GM03348 (cell line): ENCODE measurements at places on chromosomes 1 and 21.
A peak's percentile ranks its signal among the peaks of the same experiment; 100 is the strongest.

- peak; percentile 81 for DNase-seq
Observed at GRCh38 chr1:20124456-20125057, 5.2 kb upstream of the PLA2G2D start.

DNA sequence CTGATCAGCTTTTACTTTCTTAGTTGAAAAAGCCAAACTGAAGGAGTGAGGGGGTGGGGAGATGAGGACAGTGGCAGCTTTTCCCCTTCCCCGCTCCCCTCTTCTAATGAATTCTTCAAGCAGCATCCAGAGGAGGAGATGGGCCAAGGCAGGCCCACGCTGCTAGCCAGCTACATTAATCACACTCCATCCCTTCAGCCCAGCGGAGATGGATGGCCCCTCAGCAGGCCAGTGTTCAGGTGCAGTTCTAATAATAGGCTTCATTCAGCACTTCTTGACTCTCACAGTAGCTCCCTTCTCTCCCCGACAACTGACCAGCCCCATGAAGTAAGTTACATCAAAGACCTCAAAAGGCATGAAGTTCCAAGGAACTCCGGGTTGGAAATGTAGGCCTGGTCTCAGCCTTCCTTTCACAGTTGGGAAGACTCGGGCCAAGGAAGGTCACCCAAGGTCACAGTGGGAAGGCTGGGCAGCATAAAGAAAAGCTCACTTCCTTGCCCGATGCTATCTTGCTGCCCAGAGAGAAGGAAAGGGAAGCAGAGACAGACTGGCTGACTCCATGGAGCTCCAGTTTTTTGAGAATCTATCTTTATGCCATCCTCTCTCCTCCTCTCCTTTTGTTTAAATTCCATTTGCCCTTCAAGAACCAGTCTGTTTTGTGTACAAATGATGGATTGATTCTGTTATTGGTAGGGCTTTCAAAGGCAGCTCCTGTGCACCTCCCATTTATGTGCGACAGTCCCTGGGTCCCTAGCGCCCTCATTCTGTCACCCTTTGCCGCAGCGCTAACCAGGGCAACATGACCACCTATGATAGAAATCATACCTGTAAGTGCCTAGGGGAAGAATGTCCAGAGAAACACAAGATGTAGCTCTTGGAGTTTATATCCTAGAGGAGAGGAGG lies 139.1 kb downstream of the TNR start:
- DNase-seq = no peak

GRCh38 chr1:45922374-45922773 lies 119.0 kb downstream of the MAST2 start:
- no peak for DNase-seq

GRCh38 chr1:153801786-153802697 lies 26.8 kb downstream of the SLC27A3 start:
- DNase-seq = no peak

- no peak for DNase-seq
Observed at GRCh38 chr1:206757524-206758266, 12.9 kb upstream of the IL19 start.

- peak; percentile 92 for DNase-seq
Observed at GRCh38 chr1:15948595-15949452, 27.1 kb downstream of the ZBTB17 start.

- peak; percentile 91 for DNase-seq
Observed at GRCh38 chr1:12161662-12162458, 4.9 kb upstream of the TNFRSF1B start.

- DNase-seq = no peak
Observed at GRCh38 chr1:199834711-199835110, 192.8 kb upstream of the NR5A2 start.

- no peak for DNase-seq
Observed at GRCh38 chr1:222251847-222252246, 296.1 kb downstream of the HHIPL2 start.

- DNase-seq = peak; percentile 19
Observed at GRCh38 chr1:98322966-98323365, 338.6 kb upstream of the SNX7 start.

DNA sequence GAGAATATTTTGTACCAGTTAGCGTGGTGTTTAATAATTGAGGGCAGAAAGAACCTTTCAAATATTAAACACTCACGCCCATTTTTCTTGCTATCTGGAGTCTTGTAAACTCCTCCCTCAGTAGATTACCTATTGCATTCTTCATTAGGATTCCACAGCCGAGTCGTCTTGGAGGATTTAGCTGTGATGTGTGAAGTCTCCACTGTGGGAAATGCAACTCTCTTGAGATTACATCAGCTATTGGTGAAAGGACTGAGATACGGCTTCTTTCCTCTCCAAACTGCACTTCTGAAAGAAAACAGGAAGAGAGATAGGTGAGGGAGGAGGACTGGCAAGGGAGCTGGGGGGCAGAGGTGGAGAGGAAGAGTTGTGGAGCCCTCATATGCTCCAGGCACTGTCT lies 36.1 kb downstream of the ACTA1 start:
- no peak for DNase-seq

DNA sequence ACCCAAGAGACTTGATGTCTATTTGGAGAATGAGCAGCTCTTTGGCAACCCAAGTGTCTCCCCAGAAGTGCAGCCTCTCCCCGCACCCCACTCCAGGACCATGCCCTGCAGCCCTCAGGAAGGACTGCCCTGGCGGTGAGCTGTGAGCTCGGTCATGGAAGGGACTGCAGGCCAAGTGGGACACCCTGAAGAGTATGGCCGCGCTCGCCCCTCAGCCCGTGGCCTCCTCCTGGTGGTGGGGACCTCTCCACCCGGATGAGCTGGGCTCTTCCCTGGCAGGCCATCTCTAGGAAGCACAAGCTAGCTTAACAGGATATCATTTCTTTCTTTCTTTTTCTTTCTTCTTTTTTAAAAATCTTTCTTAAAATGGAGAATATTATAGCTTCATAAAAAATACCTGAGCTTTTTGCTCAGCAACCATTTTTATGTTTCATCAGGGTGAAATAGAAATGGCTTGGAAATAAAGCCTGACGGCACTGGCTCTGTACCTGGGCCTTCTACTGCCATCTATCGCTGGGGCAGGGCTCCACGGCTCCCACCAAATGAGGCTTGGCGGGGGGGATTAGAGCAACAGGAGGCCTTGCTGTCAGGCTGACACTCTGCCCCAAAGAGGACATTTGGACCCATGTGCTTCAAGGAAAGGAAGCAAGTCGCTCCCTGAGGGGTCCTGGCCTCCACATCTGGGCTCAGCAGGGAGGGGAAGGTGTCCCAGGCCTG lies 296.2 kb upstream of the VAMP3 start:
- DNase-seq = no peak

DNA sequence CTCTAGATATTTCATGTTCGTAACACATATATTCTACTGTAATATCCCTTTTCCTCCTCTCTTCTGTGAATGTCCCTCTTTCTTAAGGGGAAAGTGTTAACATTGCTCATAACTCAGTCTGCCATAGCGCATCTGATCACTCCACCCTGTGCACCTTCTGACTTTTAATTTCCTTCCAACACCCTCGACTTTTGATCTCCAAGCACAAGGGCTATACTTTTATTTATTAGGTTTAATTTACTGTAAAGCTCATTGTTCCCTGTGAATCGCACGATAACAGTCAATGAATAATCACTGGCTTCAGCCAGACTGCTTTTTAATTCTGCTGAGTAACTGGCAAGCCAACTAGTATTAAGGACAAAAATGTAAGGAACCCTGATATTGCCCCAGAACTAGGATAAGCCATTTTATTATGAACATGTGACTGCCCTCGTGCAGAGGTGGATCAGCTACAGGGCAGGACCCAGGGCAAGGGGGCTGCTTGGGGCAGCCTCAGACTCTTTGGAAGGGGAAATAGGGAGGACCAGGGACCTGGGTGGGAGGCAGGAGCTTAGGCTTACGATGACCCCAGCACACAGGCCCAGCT lies 2.6 kb upstream of the ETS2 start:
- no peak for DNase-seq

DNA sequence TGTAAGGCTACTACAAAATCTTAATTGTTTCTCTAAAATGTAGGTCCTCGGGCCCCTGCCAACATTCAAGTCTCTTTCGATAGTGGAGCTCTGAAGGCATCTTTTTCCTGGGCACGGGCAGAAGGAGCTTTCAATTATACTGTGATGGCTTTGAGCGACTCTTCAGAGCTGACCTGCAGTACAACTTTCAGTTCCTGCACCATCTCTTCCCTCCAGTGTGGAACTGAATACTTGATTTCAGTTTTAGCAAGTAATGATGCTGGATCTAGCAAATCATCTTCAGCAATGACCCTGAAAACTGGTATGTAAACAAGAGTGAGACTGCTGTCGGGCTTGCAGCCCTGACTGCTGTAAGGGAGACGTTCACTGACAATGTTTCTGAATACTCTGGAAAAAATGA lies 9.6 kb downstream of the FNDC7 start:
- DNase-seq = no peak

DNA sequence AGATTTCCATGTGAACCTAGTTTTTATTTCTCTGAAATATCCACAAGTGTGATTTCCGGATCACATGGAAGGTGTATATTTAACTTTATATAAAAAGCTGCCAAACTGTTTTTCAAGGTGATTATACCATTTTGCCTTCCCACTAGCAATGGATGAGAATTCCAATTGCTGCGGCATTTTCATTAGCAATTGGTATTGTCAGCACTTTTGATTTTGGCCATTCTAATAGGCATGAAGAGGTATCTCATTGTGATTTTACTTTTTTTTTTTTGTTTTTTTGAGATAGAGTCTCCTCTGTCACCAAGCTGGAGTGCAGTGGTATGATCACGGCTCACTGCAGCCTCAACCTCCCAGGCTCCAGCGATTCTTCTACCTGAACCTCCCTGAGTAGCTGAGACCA lies 5.0 kb upstream of the CYB5R1 start:
- no peak for DNase-seq

- DNase-seq = no peak
Observed at GRCh38 chr1:54540582-54541295, 7.3 kb upstream of the ACOT11 start.

- no peak for DNase-seq
Observed at GRCh38 chr21:31732597-31733550, 956 bp upstream of the SCAF4 start.

GRCh38 chr1:78171736-78172590 lies 126.2 kb downstream of the GIPC2 start:
- peak; percentile 64 for DNase-seq

- no peak for DNase-seq
Observed at GRCh38 chr21:45639206-45640000, 4.1 kb upstream of the PCBP3 start.

DNA sequence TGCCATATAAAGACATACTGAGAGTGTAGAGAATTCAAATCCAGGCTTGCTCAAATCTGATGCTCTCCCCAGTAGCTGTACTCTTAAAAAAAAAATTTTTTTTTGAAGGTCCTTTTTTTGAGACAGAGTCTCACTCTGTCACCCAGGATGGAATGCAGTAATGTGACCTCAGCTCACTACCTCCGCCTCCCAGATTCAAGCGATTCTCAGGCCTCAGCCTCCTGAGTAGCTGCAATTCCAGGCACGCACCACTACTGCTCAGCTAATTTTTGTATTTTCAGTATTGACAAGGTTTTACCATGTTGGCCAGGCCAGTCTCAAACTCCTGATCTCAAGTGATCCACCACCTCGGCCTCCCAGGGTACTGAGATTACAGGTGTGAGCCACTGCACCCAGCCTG lies 28.7 kb downstream of the STYXL2 start:
- DNase-seq = no peak

- DNase-seq = no peak
Observed at GRCh38 chr1:69175053-69175452, 392.7 kb upstream of the LRRC7 start.

GRCh38 chr1:154533952-154534844 lies 24.3 kb downstream of the UBE2Q1 start:
- DNase-seq = peak; percentile 33

GRCh38 chr1:178885869-178886268 lies 15.0 kb upstream of the ANGPTL1 start:
- DNase-seq = peak; percentile 17

DNA sequence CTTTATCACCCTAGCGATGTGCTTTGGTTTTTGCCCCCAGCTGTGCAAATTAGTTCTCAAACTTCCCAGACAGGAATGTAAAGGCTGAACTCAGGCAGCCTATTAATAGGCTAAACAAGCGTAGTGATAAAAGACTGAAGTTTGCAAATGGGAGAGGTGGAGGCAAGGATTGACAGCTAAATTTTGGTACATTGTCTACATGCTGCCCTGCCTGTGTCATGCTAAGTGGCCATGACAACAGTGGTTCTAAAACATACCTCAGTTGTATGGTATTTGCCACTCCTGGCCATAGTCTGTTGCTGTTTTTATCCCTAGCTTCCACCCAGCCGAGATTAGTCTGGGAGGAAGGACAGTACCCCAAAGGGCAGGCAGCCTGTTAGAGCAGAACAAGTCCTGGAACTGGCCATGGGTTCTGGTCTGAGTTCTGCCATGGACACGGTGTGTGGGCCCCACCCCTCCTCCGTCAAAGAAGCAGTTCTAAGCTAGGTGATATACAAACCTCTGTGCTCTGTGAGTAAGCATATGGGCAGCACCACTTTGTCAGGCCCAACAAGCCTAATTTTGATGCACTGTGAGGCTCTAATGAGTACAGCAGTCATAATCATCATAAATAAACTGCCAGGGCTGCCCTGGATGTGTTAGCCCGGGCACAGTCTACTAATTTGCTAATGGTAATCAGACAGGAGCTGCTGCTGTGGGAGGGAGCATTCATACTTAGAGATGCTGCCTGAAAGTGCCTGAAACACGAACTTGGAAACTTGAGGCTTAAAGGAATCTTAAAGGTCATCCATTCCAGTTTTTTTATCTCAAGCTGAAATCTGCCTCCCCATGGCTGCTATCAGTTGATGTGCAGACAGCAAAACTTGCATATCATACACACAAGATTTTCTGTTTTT lies 177.1 kb downstream of the HHAT start:
- no peak for DNase-seq

DNA sequence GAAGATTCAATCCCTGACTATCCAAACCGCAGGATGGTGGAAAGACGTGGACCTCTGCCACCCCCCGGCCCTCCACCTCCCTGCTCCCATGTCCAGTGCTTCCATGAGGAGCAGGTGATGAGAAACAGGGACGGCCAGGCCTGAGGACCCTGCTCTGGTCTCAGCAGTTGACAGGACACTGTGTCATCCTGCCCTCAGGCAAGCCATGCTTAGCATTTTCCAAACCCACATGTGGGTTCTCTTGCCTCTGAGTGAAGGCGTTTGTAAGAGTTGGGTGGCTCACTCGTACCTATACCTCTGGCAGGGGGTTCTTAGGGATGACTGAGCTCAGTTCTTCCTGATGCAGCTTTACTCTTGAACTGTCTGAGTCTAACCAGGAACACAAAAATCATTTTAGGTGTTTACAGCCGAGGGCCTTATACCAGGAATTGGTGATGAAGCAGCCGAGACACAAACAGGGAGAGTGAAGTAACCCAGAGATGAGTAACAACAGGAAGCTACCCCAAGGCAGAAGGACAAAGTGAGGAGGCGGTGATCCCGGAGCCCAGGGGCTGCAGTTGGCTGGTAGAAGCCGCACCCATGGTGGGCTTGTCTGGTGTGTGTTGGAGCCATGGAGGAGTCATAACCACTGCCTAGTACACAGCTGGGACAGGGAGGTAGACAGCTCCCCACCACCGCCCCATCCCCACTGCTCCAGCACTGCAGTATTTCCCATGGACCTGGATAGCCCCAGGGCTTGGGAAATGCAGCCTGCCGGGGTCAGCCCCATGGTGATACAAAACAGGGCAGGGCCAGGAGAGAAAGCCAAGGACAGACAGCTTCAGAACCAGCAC lies 21.4 kb downstream of the MYBPH start:
- peak; percentile 67 for DNase-seq

- DNase-seq = peak; percentile 13
Observed at GRCh38 chr1:8004113-8004802, 21.9 kb downstream of the ERRFI1 start.

- no peak for DNase-seq
Observed at GRCh38 chr1:20499105-20499504, 8.8 kb downstream of the MUL1 start.
